ENCODE measurements at places on chromosomes 6 and 20.

DNA sequence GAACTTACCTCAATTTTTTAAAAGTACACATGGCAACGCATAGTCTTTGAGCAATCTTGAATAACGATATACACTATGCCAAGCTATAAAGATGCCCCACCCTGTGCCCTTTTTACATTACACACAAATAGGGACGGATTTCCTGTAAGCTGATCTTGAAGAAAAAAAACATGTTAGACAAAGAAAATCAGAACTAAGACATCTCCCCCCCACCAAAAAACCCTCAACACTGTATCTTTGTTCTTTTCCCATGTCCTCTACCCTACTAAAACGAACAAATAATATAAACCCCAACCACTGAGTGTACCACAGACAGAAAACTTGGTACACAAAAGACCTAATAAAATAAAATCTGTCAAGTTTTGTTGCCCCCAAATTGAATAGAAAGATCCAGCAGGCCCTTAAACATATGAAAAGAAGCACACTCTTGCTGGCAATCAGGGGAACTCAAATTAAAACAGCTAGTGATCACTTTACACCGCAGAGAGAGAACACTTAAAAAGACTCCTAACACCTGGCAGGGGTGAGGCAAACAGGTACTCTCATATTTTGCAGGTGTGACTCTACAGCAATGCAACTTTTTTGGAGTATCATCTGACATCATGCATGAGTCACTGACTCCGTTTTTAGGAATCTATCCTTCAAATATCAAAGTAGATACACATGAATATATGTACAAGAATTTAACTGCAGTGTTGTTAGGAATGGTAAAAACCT lies 29.6 kb downstream of the BACH2 start:
- DNase-seq: no peak

GRCh38 chr6:154086510-154086909 lies 47.5 kb downstream of the OPRM1 start:
- no peak for DNase-seq

- no peak for DNase-seq
Measured at GRCh38 chr6:142294679-142295078, 7.1 kb upstream of the ADGRG6 start.

- DNase-seq: no peak
Measured at GRCh38 chr20:16299897-16300296, 273.4 kb downstream of the KIF16B start.

GRCh38 chr6:151497905-151498304 lies 4.1 kb downstream of the CCDC170 start:
- DNase-seq: no peak

DNA sequence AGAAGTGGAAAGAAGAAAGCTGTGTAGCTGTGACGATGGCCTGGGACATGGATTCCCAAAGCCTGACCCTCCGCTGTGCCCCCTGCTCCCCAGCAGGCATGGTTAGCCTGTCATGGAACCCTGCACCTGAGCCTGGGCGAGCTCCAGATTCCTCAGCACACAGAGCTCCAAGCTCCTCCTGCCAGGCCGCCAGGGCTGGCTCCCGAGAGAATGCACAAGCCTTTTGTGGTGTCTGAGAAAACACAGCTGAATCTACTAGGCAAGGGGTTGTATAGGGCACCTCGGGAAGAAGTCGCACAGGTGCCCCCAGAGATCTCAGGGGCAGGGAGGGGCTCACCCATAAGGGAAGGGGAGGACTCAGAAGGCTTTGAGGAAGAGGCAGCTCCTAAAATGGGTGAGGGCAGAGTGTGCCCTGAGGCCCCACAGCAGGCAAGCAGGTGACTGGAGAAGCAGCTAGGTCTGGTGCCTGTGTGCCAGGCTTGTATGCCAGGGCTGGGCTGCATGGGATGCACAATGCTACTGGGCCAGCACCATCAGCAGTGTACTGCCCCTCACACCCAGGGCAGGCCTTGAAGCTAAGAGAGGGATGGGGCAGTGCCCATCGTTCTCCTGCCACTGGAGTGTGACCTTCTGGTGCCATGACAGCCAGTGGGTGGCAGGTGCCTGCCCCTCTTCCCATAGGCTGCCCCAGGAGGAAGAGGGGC lies 64.3 kb upstream of the CD93 start:
- DNase-seq: no peak

DNA sequence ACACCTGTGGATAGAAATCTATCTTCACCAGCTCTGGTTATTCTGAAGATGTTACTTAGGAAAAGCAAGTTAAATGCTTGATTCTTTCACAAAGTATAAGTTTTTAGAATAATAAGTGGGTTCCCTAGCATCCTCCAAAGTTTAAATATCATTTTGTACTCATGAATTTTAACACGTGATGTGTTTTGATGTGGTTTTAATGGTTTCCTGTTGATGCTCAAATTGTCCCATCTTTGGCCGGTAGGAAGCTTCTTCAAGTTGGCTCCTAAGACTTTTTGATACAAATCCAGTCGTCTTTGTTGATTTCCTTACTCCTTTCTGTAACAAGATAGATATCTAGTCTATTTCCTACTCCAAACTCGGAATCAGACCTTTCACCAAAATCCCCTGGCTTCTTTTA lies 94.5 kb upstream of the STXBP5 start:
- no peak for DNase-seq

DNA sequence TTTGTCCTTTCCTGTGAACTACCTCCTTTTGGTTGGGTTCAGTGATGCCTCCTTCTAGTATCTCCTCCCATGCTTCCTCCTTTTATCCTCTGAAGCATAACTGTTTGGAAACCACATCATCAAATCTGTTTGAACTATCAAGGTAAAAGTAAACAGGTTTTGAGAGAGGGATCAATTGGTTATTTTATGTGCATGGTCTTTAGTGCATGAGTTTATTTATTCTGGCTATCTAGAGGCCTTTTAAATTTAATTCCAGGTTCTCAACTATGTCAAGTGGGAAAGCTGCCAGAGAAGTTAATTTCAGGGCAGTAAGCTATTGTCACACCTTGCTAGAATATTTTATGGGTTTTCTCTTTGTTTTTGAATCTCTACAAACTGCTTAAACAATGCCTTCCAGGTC lies 54.1 kb downstream of the WASF1 start:
- DNase-seq: no peak

- no peak for DNase-seq
Measured at GRCh38 chr6:125306756-125307149, 5.0 kb upstream of the HDDC2 start.

DNA sequence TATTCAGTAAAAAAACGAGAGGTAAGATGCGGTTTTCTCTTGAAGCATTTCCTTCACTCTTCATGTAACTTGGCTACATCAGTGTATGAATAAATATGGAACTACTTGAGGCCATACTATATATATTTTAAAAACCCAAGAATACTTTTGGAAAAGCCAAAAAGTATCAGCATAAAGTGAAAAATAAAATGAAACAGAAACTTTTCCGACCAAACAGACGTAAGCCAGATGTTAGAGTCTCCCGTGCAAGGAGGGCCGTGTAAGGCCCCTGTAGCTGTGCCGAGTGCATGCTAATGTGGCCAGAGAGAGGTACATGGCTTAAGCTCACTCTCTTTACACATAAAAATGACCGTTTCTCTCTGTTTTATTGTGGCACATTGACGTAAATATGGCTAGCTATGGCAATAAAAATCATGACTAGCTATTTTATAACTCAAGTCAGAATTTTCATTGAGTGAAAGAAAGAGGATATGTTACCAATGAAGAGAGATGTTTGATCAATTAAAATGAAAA lies 140.1 kb upstream of the GMDS start:
- no peak for DNase-seq

DNA sequence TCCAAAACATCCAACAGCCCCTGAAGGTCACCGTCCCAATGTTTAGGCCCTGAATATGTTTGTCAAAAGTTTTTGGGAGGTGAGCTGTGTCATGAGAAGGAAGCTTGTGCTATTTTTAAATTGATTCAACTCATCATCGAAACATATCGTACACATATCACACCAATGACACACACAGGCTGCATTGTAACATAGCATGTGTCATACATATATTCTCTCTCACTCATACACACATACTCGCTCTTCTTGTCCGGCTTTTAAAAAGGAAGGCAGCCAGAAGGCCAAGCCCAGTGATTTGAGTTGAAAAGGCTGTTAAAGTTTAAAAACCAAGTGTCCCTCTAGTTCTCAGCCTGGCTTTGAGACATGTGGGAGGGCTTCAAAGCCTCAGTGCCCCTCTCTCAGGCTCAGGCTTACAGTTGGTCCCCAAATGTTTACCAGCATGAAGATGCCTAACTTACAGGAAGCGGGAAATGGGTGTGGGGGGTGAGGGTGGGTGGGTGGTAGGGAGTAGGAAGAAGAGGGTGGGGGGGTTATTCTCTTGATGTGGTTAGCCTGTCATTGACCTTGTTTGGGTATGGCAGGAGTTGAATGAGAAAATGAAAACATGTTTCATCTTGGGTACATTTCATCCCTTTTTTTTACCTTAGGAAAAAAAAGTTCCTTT lies 3.3 kb upstream of the PRDM1 start:
- peak; percentile 35 for DNase-seq

- DNase-seq: no peak
Measured at GRCh38 chr20:25571817-25572216, 13.5 kb downstream of the NINL start.

- DNase-seq: peak; percentile 67
Measured at GRCh38 chr6:116100419-116101301, at the start of gene NT5DC1. TSS of gene NT5DC1 (plus strand) at chr6:116100853. CDS start at chr6:116100931, 78 bp downstream.

- DNase-seq: peak; percentile 27
Measured at GRCh38 chr6:143260857-143261256, 189.6 kb downstream of the ADAT2 start.

DNA sequence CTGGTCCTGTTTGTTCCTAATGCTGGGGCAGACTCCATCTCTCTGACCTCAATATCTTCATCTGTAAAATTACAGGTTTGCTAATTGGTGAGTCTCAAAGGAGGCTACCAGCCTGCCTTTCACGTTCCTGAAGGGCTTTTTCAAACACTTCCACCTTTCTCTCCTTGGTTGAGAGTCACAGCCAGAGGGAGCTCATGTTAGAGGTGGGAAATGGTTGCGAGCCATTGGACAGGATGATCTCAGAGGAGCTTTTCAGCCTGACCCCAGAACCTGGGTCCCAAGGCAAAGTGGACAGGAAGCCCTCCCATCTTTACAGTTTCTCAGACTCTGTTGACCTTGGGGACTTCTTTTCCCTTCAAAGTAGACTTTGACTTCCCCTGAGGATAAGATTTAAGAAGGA lies 37.6 kb downstream of the NDUFAF5 start:
- DNase-seq: no peak

Data from amniotic epithelial cell (primary cell).